AG20443 (cell line): ENCODE measurements at places on chromosomes 4 and X.

DNA sequence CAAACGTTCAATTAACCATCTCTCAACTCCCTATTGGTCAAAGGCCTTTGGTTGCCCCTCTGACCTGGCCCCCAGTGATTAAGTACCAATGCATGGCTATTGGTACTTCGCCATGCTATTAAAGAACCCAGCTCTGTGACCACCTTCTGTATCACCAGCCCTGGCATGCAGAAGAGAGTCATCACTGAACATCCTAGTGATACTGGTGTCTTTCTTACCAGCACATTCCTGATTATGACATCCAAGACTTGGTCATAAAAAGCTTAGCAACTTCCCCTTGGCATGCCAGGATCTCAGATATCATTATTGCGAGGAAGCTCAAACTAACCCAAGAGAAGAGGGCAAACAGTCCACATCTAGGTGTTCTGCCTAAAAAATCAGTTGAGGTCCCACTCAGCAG lies 122.3 kb upstream of the OTUD4 start:
- DNase-seq: no peak

GRCh38 chr4:54418468-54418867 lies 189.4 kb downstream of the PDGFRA start:
- DNase-seq: no peak

GRCh38 chrX:151099001-151099400 lies 77.4 kb upstream of the GPR50 start:
- DNase-seq: no peak

- DNase-seq: no peak
Observed at GRCh38 chrX:136220540-136220939, 30.7 kb downstream of the MAP7D3 start.

- no peak for DNase-seq
Observed at GRCh38 chr4:182018691-182019090, 224.5 kb upstream of the TENM3 start.

GRCh38 chr4:115437739-115438138 lies 324.3 kb upstream of the NDST4 start:
- no peak for DNase-seq

- DNase-seq: peak; percentile 65
Observed at GRCh38 chrX:11143931-11144678, 33.0 kb downstream of the HCCS start.

GRCh38 chr4:189177130-189177529 lies 763.5 kb upstream of the FRG1 start:
- DNase-seq: no peak

DNA sequence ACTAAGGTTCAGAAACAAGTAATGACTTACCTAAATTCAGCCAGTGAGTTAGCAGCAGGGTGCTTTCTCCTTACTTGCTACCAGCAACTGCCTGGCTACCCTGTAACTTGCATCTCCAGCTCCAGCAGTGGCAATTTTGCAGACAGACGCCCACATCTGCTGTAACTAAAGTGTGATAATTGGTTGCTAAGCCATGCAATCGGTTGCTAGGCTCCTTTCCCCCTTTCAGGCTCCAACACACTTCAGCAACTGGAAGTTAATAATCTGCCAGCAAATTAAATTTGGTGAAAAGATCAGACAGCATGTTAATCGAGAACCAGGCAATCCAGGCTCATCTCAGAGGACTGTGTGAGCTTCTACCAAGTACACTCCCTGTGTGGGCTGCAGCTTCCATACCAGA lies 24.2 kb upstream of the ARHGEF9 start:
- DNase-seq: no peak

DNA sequence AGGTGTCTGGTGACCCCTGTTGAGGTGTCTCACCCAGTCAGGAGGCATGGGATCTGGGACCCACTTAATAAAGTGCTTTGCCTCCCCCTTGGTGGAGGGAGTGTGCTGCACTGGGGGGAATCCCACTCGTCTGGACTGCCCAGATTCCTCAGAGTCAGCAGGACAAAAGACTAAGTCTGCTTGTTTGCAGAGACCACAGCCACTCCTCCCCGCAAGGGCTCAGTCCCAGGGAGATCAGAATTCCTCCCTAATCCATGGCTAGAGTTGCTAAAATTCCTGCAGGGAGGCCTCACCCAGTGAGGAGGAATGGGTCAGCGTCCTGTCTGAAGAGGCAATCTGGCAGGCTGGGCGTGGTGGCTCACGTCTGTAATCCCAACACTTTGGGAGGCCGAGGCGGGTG lies 442.2 kb downstream of the PABPC4L start:
- DNase-seq: no peak

- no peak for DNase-seq
Observed at GRCh38 chr4:87624698-87625097, 16.4 kb downstream of the DSPP start.

GRCh38 chr4:76982638-76983584 lies 33.4 kb downstream of the SEPTIN11 start:
- DNase-seq: no peak

GRCh38 chrX:72121383-72121782 lies 10.3 kb downstream of the RTL5 start:
- peak; percentile 83 for DNase-seq
